Tibial nerve (tissue), 4 donors: ENCODE measurements at places on chromosomes 1 and 21. TPM values are rescaled to one million over a fixed set of nuclear protein-coding genes. Genes with fewer than 3 reads are reported as not detected.

DNA sequence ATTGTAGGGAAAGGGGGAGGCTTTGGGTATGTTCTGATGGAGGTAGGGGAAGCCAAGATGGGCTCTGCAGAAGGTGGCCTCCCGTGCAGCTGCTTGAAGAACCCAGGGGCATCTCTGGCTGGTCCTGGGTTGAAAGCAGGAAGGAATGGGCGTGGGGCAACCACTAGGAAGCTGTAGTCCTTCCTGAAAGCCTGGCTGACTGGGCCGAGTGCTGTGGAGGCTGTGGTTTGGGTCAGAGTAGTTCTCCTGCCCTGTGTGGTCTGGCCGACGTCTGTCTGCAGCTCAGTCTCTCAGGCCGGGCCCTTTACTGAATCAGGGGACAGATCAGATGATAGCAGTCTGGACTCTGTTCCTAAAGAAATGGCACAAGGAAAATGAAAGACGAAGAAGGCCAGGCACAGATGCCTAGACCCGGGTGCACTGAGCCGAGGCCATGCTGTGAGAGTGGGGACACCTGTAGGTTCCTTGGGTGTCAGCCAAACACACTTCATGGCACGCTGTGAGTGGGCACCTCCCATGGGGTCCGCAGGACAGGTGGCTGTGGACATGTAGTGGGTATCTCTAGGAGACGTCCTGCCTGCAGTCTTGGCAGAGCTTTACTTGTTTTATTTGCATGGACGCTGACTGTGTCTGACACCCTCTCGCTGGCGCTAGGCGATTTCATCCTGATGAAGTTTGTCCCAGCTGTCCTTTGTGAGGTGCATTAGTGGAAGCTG lies 87.0 kb downstream of the POFUT2 start:
- DNase-seq: no peak

DNA sequence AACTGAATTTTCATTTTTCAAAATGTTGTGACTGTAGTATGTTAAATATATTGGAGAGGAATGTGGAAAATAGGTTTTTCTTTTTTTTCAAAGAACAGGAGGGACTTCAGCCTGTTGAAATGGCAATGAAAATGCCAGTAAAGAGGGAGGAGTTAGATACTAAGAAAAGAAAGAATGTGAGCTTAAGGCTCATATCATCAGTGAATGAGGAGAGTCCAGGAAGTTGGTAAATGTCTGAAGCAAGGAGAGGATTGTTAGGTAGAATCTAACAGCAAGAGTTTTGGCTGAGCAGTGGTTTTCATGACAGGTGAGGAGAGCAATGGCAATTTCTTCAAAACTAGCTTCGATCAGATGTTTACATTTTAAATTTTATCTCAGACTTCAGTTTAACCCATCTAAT lies 43.0 kb downstream of the PLA2G4A start:
- DNase-seq: no peak

GRCh38 chr1:234507626-234508387 lies 28.8 kb upstream of the TARBP1 start:
- DNase-seq: no peak

GRCh38 chr1:226973371-226973897 lies 33.3 kb downstream of the COQ8A start:
- DNase-seq: peak; percentile 29

DNA sequence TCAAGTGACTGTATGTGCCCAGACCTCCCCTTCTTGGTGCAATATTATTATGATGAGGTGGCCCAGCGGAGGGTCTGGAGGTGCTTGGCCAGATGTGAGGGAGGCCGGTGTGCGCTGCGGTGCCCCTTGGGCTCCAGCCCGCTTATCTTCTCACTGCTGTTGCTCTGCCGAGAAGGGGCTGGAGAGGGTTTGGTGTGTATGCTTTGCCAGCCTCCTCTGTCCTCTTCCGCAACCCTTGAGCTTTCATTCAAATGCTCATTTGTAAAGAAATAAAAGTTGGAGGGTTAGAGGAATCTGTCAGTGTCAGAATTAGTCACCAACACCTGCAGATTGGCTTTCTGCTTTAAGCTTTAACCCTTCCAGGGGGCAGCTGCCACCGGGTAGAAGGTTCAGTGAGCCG lies 19.7 kb downstream of the RNF220 start:
- DNase-seq: no peak

GRCh38 chr1:147052143-147052542 lies 114.0 kb downstream of the NBPF12 start:
- no peak for DNase-seq

- no peak for DNase-seq
Measured at GRCh38 chr1:26335774-26336476, 18.0 kb downstream of the CRYBG2 start.

DNA sequence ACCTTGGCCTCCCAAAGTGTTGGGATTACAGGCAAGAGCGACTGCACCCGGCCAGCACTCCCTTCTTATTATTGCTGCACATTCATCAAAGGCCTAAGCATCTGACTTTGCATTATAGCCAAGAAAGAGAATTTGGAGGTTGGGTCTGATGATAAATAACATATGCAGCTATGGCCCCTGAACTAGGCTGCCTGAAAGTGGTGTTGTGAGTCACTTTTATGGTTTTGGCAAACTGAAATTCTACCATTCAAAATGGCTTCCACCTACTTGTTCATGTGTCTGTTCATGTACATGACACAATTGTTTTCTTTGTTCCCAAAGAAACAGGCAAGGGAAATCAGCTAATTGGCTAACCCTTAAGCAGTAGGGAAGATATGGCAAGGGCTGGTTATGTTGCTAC lies 25.0 kb upstream of the UAP1 start:
- DNase-seq: no peak

GRCh38 chr1:59225594-59226316 lies 71.1 kb upstream of the FGGY start:
- DNase-seq: no peak

DNA sequence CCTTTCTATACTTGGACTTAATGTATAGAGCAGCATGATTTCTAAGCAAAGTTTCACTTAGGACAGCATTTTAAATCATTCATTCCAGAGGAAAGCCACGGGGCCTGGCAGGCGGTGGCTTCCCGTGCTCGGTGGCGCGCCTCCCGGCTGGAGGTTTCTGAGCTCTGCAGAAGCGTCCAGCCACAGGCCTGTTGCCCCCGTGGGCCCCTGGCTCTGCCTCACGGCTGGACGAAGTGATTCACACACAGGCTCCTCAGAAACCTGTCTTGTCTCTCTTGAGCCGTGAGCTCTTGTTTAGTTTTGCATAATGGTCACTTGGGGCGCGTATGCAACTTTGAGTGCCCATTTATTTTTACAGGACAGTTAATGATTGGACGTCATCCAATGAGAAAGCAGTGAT lies 22.1 kb upstream of the DIP2A start:
- DNase-seq: no peak

GRCh38 chr1:55586771-55587170 lies 371.6 kb upstream of the USP24 start:
- DNase-seq: no peak

- no peak for DNase-seq
Measured at GRCh38 chr1:168970926-168971659, 135.4 kb upstream of the ATP1B1 start.

- DNase-seq: no peak
Measured at GRCh38 chr1:54037476-54037875, 15.5 kb downstream of the TMEM59 start.

DNA sequence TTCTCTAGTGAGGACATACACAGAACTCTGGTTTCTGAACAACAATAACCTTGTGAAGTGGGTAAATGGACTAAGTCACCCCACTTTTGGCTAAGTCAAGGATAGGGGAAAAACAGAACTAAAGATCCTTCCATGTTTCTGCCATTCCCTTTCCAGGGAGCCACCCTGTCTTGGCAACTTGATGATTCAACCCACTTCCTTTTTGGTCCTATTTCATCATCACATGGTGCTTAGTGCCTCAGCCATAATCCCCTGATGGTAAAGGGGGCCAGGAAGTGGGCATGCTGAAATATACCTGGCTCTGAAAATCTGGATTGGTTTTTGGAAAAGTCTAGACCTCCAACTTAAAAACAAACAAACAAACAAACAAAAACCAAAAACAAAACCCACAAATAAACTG lies 206.4 kb upstream of the FOXD3 start:
- no peak for DNase-seq

Gene SLC44A3
- total RNA-seq: 1.6 TPM

Gene TMIGD3
- total RNA-seq: 3.7 TPM

Gene MAB21L3
- total RNA-seq: not detected

Gene VHLL
- total RNA-seq: not detected
